Cardiac fibroblast (primary cell): ENCODE measurements at places on chromosomes 5 and 9.

GRCh38 chr5:109029847-109030246 is 282.1 kb downstream of the FER start:
- no peak for DNase-seq

GRCh38 chr5:6595405-6595804 is 37.4 kb downstream of the NSUN2 start:
- no peak for DNase-seq

DNA sequence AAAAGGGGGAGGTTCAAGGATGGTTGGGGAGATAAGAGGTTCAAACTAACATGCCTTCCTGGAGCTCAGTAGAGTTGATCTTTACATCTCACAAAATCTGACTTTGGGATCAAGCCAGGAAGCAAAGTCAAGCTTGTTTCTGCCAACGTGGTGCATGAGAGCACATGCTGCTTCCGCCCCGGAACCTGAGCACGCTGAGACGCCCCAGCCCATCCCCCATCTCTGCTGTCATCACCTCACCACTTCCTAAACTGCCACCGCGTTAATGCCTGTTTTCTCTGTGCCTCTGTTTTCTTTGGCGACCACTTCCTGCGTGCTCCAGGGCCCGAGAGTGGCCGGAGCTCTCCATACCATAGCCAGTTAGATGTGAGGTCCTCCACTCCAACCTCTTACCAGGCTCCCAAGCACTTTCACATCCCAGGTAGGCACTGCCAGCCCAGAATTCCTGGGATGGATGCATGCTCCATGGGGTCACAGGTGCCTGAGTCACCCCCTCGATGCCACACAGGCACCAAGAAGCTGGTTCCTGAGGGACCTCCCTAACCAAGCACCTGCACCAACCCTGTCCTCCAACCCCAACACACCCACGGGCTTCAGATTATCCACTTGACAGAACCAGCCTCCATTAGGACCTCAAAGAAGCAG is 31.2 kb upstream of the AFAP1L1 start:
- no peak for DNase-seq

- no peak for DNase-seq
Measured at GRCh38 chr5:135741040-135741439, 93.4 kb upstream of the SLC25A48 start.

DNA sequence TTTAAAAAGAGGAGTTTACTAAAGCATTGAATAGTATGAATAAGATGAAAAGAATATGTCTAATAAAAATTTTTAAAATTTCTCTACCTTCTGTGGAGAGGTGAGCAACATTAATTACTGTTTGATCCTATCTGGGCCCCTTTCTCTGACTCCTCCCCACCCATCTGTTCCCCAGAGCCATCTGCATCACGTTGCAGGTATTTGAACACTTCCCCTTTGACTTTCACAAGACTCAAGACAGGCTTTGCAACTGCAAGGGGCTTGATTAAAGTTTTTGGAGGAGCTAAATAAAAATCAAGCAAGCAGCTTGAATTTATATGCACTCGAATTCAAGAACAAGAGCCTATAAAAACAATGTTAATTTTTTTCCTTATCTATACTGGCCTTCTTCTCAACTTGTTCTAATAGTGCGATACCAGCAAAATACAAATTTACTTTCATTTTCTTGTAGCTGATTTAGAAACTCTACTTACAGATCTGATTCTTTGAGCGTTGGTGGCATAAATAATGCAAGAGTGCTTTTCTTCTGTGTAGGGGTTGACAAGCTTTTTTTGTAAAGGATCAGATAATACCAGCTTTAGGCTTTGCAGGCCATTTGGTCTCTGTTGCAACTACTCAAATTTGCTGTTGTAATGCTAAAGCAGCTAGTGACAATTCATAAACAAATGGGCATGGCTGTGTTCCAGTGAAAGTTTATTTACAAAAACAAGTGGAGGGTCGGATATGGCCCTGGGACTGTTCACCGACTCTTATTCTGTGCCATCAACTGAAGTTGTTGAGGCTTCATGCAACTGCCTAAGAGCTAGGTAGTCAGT is 21.2 kb downstream of the TXNDC8 start:
- peak; percentile 30 for DNase-seq

DNA sequence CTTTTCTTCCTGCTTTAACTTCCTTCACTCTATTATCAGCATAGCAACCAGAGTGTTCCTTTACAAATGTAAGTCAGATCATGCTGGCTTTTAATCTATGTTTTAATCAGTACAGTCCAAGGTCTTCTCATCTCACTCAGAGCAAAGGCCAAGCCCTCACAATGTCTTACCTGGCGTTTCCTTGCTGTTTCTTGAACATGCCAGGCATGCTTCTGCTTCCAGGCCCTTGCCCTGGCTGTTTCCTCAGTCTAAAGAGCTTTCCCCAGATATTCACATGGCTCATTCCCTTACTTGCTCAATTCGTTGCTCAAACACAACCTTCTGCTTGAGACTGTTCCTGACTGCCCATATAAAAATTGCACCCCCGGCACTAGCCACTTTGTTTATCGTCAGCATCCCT is 121.7 kb upstream of the GLRA1 start:
- DNase-seq, result no peak

DNA sequence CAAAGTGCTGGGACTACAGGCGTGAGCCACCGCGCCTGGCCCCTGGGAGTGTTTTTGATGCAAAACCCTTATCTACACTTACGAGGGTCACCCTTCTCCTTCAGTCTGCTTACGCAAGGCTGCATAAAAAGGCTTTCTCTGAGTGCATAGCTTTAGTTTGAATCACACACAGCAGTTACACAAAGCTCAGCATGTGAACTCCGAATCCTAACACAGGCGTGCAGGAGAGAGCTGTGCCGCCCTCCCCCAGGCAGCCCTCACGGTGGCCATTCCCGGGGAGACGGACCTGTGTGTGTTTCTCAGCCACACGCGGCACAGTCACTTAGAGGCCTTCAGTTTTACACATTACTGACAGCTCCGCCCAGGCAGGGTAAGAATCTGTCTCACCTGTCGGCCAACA is 26.7 kb downstream of the EXD3 start:
- DNase-seq, result peak; percentile 94

- no peak for DNase-seq
Measured at GRCh38 chr9:96818533-96818932, 35.8 kb downstream of the ZNF782 start.

GRCh38 chr5:154078272-154078671 is 39.5 kb downstream of the MFAP3 start:
- peak; percentile 42 for DNase-seq

DNA sequence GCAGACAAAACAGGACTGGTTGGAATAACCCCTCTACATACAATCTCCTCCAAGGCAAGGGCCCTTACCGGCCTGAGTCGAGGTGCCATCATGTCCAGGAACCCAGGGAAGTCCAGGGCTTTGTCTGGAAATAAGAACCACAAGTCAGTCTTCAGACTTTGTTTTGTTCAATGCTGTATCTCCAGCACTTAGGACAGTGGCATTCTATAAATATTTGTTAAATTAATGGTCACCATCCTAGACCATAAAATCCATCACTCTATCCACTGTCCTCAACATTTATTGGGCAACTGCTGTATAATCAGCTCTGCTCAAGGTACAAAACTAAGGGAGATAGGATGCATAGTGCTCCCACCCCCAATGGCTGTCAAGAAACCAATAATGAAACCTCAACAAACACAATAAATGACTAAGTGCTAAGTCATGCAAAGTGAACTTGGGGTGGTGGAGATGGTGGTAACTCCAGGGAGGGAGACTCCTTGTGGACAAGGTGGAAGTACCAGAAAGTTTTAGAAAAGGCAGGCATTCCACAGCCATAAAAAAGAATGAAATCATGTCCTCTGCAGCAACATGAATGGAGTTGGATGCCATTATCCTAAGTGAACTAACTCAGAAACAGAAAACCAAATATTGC is 5.0 kb downstream of the RELL2 start:
- DNase-seq, result peak; percentile 54

DNA sequence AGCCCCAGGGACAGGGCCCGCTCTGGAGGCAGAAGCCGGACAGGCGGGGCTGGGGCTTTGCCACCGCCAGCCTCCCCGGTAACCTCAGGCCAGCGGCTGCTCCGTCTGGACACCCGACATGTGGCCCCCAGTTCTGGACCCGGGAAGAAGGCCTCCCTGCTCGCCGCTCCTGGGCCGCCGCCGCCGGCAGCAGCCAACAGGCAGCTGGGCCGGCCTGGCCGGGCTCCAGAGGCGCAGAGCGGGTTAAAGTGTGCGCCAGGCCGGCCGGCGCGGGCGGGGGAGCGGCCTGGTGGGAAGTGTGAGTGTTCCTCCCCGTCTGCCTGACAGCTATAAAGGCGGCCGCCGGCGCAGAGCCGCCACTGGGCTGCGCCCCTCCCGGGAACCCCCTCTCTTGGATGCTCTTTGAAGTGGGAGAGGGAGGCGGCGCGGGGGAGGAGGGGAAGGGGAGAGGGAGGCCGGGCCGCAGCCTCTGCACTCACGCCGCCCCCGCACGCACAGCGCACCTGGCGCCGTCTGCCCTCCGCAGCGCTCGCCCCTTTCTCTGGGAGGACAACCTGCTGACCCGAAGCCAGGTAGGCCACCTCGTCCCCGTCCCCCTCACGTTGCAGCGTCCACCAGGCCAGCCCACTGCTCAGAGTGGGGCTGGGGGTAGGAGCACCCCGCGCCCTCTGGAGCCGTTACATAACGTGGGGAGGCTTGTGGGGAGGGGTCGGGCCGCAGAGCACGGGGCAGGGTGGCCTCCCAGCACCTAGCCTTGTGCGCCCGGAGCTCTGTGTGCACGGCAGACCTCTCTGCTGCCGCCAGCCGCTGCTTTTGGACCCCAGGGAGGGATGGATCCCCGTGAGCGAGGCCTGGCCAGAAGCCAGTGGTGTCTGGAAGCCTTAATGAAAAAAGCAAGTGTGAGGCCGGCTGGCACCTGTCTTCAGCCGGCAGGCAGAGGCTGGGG is at the start of gene ADAMTSL2:
TSS of gene ADAMTSL2 (plus strand) at position 359 of the 946 bp plus-strand sequence. CDS start 2,009 bp downstream, outside the sequence.
- DNase-seq, result peak; percentile 64

GRCh38 chr5:172837640-172838039 is 3.6 kb downstream of the ERGIC1 start:
- no peak for DNase-seq

GRCh38 chr9:68895741-68896478 is 118.0 kb downstream of the PRKACG start:
- DNase-seq, result peak; percentile 47

- no peak for DNase-seq
Measured at GRCh38 chr5:5573798-5574380, 151.4 kb downstream of the ICE1 start.

DNA sequence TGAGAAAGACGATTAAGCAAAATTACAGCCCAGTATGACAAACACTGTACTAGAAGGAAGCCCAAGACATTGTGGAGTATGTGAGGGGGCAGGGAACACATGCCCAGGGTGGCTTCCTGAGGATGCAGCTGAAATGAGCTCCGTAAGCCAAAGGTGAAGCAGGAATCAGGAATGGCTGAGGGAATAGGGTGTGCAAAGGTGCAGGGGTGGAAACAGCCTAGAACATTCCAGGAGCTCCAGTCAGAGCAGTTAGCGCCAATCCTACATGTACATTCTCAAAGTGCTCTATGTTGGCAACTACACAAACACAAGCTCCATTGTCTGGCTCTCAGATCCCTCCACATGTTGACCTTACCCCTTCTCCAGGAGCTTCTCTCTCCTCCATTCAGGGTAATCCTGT is 257.9 kb downstream of the MAN2A1 start:
- no peak for DNase-seq

- no peak for DNase-seq
Measured at GRCh38 chr5:145557345-145557744, 277.8 kb downstream of the PRELID2 start.

DNA sequence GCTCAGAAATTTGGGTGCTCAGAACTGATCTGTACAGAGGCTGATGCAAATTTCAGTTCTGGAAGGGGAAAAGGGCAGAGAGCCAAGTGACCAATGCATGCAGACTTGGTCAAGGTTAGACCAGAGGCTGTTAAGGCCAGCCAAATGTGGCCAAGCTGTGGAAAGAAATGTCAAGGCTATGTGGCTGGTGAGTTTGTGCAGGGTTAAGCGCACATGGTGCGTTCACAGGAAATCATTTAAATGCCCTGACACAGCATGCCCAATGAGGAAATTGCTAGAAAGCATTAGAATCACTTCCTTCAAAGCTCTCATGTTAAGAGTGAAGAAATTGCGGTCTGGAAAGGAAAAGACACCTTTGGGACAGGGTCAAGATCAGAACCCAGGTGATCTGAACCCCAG is 58.0 kb downstream of the PTPN3 start:
- no peak for DNase-seq

GRCh38 chr9:98228392-98229089 is 26.9 kb downstream of the TBC1D2 start:
- DNase-seq, result no peak

DNA sequence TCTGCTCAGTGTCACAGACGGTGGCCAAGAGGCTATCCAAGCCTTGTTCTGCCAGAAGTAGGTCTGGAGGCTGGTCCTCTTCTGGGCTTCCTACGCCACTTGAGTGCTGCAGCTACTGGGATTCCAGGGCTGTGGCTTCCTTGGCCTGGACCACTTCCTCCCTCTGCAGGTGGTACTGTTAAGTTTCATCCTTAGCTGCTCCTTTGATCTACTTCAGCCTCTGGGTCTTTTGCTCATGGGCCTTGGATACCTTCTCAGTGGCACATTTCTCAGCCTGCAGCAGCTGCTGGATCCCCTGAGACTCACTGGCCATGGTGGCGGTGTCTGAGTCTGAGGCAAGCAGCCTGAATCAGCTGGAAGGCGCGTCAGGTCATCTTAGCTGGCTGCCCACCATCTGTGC is 10.3 kb downstream of the CNOT8 start:
- DNase-seq, result no peak

GRCh38 chr9:93247892-93248291 is 64.0 kb downstream of the WNK2 start:
- DNase-seq, result no peak

GRCh38 chr9:75084081-75084672 is 3.8 kb downstream of the NMRK1 start:
- DNase-seq, result no peak

DNA sequence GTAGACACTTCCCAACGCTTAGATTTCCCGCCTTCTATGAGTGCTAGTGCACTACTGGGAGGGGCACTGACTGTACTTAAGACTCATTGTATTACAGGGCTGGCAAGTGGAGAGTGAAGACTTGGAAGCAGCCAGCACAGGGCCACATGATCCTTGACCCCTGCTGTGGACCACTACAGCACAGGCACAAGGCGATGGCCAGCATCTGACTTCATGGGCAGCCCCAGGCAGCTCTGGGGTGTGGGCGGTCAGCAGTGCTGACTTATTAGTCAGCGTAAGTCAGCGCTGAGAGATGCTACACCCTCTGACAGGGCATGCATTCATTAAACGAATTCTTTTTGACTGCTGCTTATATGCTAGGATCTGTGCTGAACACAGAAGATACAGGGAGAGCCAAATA is 9.3 kb downstream of the SLC46A2 start:
- DNase-seq, result peak; percentile 44

- DNase-seq, result peak; percentile 45
Measured at GRCh38 chr9:131667576-131667975, 72.3 kb downstream of the RAPGEF1 start.

GRCh38 chr9:121268851-121269641 is 1.1 kb downstream of the GSN start:
- peak; percentile 40 for DNase-seq

DNA sequence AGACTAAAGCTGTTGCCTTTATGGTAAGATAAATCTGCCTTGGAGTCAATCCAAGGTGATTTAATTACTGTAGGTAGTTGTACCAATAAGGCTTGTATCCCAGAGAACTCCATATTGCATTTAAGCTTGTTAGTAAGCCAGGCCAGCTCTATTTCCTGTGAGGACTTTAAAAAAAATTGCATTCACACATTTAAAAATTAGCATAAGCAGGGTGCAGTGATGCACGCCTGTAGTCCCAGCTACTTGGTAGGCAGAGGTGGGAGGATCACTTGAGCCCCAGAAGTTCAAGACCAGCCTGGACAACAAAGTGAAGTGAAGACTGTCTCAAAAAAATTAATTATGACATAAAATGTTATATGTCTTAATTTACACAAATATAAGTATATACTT is 28.7 kb upstream of the ABL1 start:
- no peak for DNase-seq
